ENCODE measurements at places on chromosomes 2 and 18.

GRCh38 chr18:47168913-47169312, 7.3 kb downstream of the IER3IP1 start:
- DNase-seq: no peak

- DNase-seq: no peak
Observed at GRCh38 chr2:10903861-10904210, 7.9 kb upstream of the KCNF1 start.

- DNase-seq: no peak
Observed at GRCh38 chr2:181947273-181947672, 38.4 kb upstream of the PPP1R1C start.

GRCh38 chr2:45184606-45185005, 175.4 kb upstream of the SIX2 start:
- no peak for DNase-seq

GRCh38 chr2:67526283-67526682, 129.2 kb downstream of the ETAA1 start:
- DNase-seq: no peak

- no peak for DNase-seq
Observed at GRCh38 chr2:11938196-11938595, 191.8 kb downstream of the LPIN1 start.

GRCh38 chr18:64650068-64650467, 501.2 kb upstream of the LINC00305 start:
- no peak for DNase-seq

DNA sequence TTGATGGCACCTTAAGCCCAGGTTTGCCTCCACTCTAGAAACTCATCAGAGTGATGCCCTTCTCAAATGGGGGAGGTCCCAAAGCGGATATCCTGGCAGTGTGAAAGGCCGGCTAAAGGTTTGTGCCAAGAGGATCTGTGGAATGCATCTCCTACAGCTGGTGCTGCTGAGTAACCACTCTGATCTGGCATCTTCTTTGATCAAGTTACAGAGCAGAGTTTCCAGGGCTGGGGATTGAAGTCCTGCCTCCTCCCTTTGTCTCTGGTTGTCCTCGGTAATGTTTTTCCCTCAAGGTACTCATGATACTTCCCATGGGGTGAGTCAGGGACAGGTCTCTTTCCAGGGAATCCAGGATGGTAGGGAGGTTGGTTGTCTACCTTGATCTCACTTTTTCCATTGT, 24.6 kb downstream of the PRKRA start:
- DNase-seq: no peak

DNA sequence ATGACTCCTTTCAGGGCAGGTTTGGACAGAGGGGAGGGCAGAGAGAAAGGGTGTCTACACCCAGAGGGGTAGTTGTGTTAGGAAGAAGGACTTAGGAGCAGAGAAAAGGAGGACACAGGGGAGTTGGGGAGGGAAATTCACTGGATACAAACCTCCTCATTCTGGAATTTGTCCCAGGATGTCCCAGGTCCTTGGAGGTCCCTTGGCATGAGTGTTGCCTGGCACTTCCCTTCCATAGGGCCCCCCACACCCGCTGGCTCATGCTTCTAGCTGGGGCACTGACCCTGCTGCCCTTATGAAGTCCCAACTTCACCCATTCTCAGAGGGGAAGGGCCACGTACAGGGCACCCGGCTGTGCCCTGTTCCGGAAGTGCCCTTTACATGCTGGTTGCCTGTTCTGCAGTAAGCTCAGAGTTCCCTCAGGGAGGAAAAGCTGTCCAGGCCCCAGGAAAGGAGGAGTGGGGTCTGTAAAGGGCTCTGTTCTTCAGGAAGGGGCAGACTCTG, 93.6 kb upstream of the SMAD2 start:
- no peak for DNase-seq

DNA sequence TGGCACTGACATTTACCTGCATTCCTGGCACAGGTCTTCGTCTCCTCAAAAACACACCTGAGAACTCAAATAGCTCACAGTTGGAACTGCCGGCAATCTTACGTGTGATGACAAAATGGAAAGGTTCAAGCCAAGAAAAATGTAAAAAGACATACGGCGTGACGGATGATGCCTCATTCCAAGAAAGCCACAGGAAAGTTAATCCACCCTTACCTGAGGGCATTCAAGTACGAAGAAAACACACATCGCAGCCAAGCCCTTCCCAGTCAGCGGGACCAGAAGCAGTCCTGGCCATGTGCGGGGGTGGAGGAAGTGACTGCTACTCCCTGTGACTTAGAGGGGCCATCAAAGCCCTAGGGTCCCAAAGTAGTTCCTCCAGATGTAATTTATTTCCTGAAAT, 986.3 kb upstream of the CELF4 start:
- no peak for DNase-seq

DNA sequence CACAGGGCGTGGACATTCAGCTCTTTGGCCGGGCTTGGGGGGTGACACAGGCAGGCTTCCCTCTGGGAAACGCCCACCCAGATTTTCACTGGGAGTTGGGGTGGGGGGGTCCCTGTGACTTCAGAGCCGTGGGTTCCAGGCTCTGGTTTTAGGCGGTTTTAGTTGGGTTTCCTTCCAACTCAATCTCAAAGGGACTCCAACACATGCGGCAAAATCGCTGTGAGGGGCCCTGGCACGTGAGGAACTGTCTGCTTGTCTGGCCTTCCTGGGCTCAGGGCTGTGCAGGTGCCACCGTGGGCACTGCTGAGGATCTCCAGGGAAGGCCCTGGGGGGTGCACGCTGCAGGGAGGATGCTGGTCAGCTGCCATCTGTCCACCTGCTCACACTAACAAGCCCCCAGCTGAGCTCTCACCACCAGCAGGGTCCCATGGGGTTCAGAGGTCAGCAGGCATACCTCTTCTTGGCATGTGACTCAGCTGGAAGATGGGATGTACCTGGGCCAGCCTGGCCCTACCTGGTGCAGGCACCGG, 11.7 kb downstream of the HS6ST1 start:
- DNase-seq: no peak

GRCh38 chr2:168190590-168191336, 56.6 kb downstream of the STK39 start:
- no peak for DNase-seq

DNA sequence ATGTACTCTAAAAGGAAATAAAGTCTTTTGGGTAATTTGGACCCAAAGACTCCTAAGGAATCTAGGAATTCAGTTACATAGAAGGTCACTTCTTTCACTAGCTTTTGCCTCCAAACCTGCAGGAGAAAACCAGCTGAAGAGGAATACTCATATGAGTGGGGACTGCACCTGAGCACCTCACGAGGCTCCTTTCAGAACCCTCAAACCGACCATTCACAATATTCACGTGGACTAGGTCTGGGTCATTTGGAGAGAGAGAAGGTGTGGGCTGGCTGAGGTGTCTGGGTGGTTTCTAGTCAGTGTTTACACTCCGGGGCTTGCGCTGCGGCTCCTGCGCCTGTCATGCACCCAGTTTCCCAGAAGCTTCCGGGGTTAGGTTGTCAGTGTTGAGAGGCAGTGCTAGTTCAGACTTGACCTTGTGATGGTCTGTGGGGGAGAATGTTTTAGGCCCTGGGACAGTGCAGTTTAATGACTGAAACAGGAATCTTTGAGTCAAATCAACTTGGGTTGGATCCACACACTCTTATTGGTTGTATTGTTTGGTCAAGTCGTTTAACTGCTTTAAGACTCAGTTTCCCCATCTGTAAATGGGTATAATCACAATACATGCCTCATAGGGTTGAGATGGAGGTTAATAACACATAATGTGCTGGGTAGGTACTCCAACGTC, 78.4 kb downstream of the LIMS1 start:
- DNase-seq: no peak

- no peak for DNase-seq
Observed at GRCh38 chr18:22639561-22639960, 221.8 kb upstream of the CTAGE1 start.
